ENCODE measurements at places on chromosomes 7 and 10.

DNA sequence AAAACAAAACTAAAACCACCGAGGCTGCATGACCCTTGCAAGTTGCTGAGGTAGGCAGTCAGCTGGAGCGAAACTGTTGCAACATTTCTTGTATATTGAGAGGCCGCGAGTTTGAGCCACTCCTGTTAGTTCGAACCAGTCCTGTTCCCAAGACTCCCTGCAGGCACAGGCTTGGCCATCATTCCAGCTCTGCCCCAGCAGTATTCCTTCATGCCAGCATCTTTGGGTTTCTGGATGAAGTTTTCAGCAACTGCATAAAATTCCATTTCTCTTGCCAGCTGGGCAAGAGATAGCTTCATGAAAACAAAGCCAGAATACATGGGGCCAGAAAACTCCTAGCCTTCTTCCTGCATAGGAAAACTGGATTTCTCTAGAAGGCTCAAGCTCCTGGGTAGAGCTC is 207.6 kb downstream of the FRMD4A start:
- no peak for DNase-seq

DNA sequence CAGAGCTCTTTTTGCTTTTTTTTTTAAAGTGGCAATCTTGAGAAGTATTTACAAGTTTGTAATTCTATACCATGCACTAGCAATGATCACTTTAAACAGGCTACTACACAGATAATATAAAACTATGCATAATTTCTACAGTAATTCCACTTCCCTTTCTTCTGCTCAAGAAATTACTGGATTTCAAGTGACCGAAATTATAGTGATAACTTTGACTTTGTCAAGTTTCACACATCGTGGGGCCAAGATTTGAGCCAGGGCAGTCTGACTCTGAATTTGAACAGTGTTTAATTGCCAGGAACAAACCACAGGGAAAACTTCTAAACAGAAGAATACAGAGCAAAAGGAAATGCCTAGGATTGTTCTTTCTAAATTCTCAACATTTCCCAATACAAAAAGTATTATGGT is 288.3 kb upstream of the MKLN1 start:
- DNase-seq = no peak

DNA sequence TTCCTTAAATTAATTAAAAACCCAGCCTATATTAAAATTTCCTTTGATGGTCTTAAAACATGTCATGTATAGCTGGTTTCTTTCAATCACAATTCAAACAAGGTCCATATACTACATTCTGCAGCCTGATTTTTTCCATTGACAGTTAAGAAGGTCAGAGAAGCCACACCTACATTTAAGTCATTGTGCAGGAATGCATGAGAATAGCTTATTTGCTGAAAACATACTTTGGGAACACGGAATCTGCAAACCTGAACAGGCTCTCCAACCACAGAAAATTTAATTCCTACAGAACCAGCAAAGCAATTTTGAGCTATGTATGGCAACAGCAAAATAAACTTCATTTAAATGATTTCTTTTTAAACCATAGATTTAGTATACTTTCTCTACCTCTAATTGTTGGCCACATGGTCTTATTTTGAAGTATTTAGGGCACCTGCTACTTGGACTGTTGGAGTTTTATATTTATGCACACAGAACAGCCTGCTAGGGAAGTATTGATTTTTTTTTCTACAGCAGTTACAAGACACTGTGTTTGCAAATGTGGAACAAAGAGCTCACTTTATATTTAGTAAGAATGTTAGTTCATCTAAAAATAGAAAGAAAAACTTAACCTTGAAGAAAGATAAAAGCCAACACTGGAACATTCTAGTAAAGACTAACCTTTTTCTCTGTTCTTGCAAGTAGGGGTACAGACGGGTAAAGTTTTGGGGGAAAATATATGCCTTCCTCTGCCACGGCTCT is 240.9 kb upstream of the IMMP2L start:
- DNase-seq = no peak

DNA sequence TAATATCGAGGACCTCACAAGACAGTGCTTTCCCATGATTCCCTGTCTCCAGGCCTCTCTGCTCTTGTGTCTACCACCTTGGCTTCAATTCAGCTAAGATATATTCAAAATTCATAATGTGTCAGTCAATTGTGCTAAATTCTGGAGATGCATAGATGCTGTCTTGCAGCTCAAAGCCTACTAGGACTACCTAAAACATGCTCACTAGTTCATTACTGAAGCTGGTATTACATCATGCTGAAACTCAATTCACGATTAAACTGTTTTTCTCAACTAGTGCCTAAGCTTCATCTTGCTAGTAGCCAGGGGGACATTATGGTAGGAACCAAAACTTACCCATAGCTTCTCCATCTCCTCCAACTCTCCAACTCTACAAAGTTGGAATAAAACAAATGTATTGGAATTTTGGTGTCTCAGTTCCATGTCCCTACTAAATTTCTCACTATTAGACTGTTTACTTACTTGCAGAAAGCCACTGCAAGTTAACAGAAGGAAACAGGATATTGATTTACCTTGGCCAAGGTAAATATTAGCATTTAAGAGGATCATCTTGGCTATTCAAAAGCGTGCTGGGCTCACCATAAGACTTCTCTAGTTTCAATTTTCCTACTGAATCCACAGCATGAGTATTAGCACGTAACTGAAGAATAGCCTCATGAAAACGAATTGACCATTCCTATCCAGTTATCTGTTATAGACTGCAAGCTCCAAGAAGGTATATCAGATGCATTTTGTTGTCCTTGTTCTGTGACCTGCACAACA is 53.6 kb downstream of the CREB3L2 start:
- no peak for DNase-seq

DNA sequence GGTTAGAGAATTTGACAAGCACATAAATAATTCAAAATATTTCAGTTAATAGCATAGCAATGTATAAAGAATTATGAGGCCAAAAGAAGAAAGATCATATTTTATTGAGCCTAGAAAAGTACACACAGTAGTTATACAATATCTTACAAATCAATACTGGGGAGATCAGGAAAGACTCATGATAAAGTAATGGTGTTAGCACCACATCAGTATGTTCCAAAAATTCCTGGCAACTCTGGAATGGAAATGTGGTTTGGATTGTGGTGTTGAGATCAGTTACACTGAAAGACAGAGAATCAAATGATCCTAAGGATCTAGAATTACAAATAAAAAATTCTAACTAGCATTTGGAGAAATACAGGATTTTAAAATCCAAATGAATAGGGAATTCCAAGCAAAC is 420.5 kb upstream of the CNTNAP2 start:
- DNase-seq = no peak

DNA sequence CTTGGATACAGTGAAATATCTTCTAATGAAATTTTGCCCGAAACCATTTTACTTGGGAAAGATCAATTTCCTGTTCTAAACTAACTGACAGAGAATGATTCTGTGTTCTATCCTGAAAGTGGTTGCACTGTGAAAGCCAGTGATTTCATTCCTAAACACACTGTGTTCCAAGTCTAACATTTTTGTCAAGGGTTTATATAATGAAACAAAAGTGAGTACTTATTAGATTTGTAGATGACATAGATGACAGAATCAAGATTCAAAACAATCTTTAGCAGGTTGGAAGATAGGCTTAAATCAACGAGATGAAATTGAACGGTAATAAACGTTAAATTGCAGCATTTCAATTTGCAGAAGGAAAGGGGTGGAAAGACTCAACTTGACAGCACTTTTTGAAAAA is 13.3 kb downstream of the KAT6B start:
- DNase-seq = no peak

GRCh38 chr7:150381785-150382122 is 2.6 kb downstream of the ZNF775 start:
- DNase-seq = no peak

- DNase-seq = no peak
Measured at GRCh38 chr7:103387242-103387641, 39.8 kb downstream of the PSMC2 start.

DNA sequence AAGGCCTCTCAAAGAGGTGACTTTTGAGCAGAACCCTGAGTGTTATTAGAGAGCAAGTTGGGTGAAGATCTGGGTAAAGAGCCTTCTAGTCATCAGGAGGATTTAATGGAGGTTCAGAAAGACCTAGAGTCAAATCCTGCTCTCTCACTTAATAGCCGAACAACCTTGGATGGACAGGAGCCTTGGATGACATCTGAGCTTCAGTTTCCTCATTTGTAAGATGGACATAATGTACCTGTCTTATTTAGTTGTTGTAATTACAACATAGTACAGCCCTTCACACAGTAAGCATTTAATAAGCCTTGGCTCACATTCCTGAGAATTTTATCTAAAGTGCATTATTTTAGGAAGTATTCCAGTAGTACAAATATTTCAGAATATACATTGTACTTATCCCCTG is 57.0 kb downstream of the C1GALT1 start:
- no peak for DNase-seq

- DNase-seq = no peak
Measured at GRCh38 chr7:69677054-69677852, 79.0 kb downstream of the AUTS2 start.

DNA sequence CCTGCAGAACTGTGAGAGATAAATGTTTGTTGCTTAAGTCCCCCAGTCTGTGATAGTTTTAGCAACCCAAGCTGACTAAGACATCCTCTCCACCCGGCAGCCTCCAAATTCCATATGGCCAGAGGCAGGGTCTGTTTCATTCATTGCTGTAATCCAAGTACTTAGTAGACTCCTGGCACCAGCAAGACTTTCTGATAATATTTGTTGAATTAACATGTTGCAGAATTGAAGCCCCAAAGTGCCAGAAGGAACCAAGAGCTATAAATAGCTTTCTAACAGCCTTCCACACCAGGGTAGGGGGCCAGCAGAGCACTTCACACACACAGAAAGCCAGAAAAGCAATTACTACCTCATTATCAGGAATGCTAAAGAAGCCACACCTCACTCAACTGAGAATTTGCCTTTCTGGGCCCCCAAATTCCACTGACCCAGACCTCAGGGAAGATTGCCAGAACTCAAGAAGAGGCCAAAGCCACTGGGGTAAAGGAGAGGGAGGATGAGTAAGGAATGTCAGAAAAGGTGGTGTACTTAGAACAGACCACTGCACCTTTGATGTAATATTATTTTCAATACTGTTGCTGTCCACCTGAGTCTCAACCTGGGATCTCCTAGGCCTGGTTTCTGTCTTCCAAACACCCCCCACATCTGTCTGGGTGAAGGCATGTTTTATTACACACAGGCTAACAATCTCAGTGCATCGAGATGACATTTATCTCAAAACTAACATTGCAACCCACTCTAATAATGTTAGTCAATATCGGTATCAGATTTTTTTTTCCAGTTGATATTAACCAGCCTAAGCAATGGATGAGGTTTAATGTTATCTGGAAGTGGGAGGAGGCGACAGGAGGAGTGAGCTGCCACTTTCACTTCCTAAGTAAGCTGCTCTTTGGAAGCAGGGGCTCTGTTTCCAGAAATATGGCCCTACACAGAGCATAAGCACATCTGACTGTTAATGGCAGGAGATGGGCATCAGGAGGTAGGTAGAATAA is 5.5 kb downstream of the NOD1 start:
- DNase-seq = no peak

- DNase-seq = no peak
Measured at GRCh38 chr7:86942995-86943394, 116.5 kb downstream of the ELAPOR2 start.

DNA sequence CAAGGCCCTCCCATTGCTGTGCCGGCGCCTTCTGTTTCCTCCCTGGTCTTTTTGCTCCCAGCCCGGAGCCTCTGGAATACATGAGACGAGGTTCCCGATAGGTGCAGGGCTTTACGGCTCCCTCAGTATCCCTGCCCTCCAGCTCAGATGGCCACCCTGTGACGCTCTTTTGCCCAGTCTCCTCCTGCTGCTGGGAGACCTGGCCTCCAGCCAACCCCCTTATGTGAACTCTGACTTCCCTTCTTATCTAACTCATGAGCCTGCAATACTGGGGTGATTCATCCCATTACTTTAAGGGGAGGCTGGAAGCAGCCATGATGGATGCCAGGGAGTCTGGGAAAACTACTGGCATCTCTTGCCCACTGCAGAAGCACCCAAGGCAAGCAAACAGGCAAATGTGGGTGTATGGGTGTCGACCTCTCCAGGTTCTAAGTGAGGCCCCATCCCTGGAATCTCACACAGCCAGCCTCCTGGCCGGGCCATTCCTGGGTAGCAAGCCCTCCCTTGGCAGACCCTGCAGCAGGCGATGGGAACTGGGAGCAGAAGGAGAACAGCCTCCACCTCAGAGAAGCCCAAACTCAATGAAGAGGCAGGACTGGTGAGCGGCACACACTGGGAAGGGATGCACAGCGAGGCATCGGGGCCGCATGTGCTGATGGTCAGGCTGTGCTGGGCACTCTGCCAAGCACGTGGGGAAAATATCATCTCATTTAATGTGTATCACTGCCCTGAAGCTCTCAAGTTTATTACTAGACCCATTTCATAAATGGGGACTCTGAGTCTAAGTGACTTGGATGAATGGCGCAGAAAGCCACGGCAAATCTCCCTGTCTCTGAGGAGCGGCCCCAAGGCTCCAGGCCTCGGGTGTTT is 97.5 kb downstream of the FAM53B start:
- DNase-seq = no peak

GRCh38 chr10:14749070-14749809 is 25.5 kb downstream of the FAM107B start:
- DNase-seq = no peak

DNA sequence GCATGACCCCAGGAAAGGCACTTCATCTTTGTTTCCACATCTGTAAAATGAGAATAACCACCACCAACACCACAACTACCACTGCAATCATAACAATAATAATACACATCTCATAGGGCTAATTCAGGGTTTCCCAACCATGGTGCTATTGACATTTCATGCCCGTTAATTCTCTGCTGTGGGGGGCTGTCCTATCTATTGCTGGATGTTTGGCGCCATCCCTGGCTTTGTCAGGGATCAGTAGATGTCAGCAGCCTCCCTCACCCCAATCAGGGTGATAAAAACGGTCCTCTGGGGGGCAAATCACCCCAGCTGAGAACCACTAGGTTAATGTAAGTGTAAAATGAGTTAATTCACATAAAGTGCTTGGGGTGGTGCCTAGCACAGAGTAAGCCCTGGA is 145.8 kb downstream of the EMX2 start:
- DNase-seq = no peak

DNA sequence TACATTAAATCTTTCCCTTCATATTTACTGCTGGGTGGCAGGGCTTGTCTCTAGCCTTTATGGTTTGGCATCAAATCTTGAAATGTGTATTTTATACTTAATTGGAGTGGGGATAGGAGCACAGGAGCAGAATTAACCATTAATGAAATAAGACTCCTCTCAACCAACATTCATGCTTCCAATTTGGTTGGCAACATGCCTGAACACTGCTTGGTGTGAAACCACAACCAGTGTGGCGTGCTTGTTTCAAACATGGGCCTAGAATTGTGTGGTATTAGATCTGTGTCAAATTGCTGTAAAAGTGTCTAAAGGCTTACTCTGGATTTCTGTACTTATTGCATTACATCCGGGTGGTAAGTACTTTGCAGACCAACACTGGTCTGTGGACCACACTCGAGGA is 25.1 kb upstream of the VPS41 start:
- no peak for DNase-seq
